ENCODE measurements at places on chromosomes 16 and 17.

GRCh38 chr17:80949451-80950421, 41.9 kb upstream of the CHMP6 start:
- ATAC-seq: peak; percentile 27

GRCh38 chr17:64403881-64404460, 13.3 kb upstream of the PECAM1 start:
- no peak for ATAC-seq

DNA sequence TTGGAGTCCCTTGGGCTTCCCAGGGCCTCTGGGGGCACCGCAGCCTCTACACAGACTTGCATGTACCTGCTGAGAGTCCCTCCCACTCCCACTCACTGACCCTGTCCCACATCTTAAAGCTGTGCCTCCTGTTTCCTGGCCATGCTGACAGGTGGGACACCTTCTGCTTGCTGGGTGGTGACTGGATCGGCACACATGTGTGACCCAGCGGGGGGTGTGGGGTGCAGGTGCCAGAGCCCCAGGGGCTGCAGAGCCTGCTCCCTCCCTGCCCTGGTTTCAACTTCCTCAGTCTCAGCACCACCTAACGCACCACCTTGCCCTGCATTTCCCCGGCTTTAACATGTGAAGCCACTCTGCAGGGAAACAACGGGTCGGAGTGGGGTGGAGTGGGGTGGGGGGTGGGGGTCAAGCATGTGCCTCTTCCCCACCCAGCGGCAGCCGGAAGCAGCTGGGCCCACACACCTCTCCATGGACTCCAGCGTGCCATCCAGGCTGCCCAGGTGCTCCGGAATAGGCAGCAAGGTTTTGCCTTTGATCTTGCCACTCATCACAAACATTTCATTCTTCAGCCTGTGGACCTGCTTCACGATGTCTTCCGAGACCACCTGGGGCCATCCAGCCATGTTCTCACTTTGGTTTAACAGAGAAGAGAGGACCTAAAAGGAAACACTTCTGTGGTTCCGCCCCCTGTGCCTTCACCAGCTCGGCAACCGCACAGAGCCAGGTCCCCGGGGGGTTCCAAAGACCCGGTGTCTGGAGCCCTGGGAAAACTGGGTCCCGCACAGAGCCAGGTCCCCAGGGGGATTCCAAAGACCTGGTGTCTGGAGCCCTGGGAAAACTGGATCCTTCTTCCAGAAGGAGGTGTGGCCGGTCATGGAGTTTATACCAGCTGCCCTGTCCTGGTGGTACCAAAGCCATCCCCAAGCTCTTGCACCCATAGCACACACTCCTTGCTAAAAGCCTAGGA, 4.7 kb downstream of the DNAH17 start:
- no peak for ATAC-seq

GRCh38 chr16:23072084-23072599, 77.1 kb downstream of the USP31 start:
- peak; percentile 85 for ATAC-seq

GRCh38 chr16:65546353-65546791, 424.5 kb upstream of the CDH11 start:
- ATAC-seq: peak; percentile 79

GRCh38 chr16:89555265-89555664, 5.2 kb upstream of the RPL13 start:
- no peak for ATAC-seq

DNA sequence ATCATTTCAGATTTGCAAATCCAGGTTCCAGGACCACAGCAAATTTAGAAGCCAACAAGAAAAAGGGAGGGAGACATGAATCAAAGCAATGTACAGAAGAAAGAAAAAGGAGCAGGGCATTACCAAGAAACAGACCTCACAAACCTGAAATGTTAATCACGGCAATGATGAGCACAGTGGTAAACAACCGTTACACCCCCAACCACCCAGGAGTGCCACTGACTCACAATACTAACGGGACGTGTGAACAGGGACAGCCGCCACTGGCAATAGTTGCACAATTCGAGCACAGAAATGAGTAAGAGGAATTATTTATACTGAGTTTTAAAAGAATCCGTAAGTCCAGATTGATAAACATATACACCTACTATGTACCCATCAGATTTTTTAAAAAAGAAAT, 13.8 kb downstream of the USP22 start:
- ATAC-seq: no peak

DNA sequence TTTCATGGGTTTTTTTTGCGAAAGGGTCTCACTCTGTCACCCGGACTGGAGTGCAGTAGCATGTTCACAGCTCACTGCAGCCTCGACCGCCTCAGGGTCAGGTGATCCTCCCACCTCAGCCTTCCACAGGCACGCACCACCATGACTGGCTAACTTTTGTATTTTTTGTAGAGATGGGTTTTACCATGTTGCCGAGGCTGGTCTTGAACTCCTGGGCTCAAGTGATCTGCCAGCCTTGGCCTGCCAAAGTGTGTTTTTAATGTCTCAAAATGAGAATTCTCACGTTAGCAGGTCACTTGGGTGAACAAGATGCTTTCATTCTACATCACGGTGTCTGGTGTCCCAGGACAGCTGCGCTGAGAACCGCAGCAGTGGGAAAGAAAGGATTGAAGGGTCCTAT, 3.2 kb downstream of the FBXO31 start:
- no peak for ATAC-seq

GRCh38 chr16:8880839-8881510, 1.2 kb upstream of the LITAFD start:
- no peak for ATAC-seq

- no peak for ATAC-seq
Measured at GRCh38 chr17:82080048-82080788, 14.6 kb upstream of the DUS1L start.

DNA sequence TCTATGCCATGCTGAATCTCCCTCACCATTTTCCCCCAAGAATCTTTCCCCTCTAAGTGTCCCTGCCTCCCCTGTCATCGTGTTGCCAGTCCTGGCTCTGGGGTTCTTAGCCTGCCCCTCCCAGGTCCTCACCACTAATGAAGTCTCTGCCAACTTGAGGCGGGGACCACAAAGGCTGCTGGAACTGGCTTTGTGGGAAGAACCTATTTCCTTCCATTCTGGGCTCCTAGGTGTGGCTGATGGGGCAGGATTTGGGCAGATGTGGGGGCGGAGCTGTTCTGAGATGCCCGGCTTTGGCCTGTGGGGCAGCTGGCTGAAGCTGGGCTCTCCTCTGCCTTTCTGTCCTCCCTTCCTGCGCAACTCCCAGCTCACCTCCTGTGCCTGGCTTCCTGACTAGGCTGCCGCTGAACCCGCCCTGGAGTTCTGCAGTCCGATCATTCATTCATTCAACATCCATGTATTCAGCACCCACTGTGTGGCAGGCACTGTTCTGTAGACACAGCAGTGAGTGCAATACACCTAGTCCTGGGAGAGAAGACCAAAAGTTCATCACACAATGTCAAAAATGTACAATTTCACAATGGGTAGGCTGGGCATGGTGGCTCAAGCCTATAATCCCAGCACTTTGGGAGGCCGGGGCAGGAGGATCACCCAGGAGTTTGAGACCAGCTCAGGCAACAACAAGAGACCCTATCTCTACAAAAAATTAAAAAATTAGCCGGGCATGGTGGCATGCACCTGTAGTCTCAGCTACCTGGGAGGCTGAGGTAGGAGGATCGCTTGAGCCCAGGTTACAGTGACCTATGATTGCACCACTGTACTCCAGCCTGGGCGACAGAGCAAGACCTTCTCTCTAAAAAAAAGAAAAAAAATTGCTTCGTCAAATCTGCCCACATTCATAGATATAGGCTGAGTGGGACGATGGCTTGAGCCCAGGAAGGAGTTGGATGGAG, 1.9 kb upstream of the SNN start:
- no peak for ATAC-seq

DNA sequence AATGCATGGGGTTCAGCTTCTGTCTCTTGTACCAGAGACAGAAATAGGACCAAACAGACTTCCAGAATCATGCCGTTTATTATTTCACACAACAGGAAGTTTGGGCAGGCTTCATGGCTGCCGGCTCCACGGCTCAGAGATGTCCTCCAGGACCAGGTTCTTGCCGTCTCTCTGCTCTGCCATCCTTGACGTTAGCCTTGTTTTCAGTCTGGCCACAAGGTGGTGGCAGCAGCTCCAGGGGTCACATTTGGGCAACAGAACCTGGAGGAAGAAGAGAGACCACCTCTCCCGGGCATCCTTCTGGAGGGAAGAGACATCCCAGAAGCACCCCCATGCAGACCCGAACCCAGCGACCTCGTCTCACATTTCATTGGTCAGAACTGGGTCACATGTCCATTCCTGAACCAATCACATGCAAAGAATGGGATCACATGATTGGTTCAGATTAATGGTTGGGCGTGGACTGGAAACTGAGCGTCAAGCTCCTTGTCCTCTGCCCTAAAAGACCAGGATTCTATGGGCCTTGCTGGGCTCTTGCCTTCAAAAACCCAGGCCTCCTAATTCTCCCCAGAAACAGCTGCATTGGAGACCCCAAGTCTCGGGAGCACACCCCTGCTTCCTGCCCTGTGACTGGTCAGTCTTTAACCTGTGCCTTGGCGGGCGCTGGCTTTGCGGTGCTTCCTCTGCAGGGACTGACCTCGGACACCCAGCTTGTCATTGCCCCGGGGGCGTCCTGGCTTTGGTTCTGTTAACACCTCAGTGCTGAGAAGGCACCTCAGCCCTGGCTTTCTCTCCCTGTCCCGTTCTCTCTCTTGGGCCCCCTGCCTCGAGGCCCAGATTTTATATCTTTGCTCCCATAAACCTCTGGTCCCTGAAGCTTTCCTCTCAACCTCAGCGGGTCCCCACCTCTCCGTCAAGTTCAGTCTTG, 63.3 kb downstream of the IRF8 start:
- ATAC-seq: no peak

DNA sequence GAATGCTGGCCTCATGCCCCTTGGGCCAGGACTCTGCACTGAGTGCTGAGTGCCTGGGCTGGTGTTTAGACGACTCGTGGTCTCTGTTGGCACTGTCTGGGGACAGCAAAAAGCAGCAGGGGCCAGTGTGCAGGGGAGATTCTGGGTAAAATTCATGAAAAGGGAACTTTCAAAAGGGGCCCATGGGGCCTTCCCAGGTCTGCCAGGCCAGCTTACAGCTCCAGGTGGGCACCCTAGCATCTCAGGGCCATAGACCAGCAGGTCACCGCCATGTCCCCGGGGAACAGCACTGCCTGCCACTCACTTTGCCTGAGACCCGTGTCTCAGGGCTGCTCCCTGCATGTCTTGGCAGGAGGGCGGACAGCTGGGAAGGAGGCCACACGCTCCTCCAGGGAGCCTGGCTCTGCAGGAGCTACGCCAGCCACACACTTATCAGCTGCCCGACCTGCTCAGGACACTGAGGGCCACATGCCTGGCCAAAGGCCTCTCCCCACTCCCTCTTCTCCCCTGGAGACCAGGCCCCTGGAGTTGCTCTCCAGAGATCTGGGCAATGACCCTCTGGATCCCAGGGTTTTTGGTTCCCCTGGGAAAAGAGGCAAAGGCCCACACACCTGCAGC, 8.8 kb upstream of the FASN start:
- ATAC-seq: no peak

GRCh38 chr17:27282054-27282551, 11.8 kb upstream of the WSB1 start:
- no peak for ATAC-seq
